Hepatocyte (in vitro differentiated cells): ENCODE measurements at places on chromosomes 4 and X. TPM values are rescaled to one million over a fixed set of nuclear protein-coding genes. Genes with fewer than 3 reads are reported as not detected.

DNA sequence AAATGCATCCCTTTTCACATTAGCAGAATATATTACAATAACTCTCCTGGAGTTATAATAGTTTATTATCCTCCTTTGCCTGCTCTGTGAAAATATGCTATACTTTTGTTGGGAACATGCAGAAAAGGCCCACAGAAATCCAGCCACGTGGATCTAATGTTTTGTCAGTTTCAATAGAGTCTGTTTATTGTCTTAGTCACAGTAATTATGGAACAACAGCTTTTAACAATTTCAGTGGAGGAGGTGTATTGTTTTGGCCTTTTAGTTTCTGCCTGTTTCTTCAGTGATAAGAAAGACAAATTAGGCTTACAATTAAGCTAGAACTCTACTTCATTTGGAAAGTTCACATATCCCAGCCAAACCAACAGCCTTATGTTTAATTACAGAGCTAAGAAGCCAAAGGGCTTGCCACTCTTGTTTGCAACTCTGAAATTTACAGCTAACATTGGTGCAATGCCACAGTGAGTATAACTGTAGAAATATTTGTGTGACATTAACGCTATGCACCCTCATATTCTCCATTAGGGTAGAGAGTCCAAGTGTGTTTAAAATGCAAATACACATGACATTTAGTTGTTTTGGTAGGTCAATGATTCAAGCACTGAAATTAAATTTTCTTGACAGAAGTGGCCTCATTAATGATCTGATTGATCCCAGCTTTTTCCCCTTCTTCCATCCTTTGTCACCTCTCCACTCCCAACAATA is 175.8 kb downstream of the USP46 start:
- no peak for DNase-seq

- DNase-seq: no peak
Observed at GRCh38 chrX:119105826-119106225, 21.8 kb downstream of the KIAA1210 start.

- DNase-seq: no peak
Observed at GRCh38 chr4:68272860-68273259, 27.4 kb upstream of the TMPRSS11B start.

GRCh38 chrX:107579956-107580355 is 48.4 kb upstream of the PRPS1 start:
- no peak for DNase-seq

DNA sequence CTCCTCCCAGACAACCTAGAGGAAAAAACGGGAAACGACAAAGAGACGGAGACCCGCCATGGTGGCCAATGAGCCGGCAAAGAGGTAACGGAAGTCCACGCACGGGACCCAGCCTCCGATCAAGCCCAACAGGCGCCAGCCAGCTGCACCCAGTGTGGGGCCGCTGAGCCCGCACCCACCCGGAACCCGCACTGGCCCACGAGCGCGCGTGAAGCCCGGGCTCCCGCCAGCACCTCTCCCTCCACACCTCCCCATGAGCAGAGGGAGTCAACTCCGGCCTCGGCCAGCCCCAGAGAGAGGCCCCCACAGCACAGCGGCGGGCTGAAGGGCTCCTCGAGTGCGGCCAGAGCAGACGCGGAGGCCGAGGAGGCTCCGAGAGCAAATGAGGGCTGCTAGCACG is 14.6 kb upstream of the FMR1 start:
- DNase-seq: no peak

DNA sequence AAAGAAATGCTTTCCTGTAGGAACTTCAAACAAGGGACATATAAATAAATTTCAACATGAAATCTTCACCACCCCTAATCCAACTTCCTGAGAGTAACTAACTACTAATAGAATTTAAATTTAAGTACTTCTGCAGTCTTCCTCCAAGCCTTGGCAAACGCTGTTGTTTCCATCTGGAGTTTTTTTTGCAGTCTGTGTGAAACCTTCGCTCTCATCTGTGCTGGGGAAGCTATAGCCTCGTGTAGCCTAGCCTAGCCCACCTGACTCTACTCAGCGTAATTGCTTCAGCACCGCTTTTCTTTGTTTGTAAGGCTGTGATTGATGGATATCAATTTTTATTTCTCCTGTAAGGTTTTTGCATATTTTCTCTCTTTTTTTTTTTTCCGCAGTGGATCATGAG is 30.9 kb downstream of the STOX2 start:
- no peak for DNase-seq

DNA sequence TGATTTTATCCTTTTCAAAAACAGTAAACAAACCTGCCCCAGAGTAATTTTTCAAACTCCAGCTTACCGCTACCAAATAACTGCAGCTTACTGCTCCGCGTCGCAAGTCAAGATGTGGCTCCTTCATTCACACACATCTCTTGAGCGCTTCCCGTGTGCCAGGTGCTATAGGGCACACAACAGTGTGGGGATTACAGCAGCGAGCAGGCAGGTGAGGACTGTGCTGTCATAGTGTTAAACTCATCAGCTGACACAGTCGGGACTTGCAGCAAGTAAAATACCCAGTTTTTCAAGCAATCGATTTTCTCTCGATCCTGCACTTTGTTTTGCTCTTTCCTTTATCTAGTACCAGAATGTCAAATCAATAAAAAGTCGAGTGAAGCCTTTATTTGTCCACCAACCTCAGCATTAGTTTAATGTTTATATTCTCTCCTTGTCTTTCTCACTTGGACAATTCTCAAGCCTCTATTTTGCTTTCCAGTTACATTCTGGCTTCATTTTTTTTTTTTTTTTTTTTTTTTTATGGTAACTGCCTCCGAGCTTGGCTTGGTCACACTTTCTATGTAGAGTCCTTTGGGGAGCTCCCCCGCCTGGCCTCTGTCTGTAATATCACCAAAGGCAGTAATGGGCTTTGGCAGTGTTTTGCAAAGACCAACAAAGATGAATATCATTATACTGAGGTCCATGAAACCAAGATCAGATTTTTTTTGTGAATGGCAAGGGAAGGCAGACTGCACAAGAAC is 8.3 kb upstream of the ASB5 start:
- DNase-seq: peak; percentile 75

Gene TRIM61
- total RNA-seq: not detected in 2 replicates

Gene CT83
- not detected in 2 replicates for total RNA-seq

Gene FRMD7
- total RNA-seq: not detected in 2 replicates

Gene SLC16A2
- 11.2 and 13.8 TPM in 2 replicates for total RNA-seq
